ENCODE measurements at places on chromosomes 3 and 15. TPM values are rescaled to one million over a fixed set of nuclear protein-coding genes. Genes with fewer than 3 reads are reported as not detected.

Gene GRAMD2A
- 0.49 TPM for total RNA-seq

Gene FSTL1
- 55.1 TPM for total RNA-seq

Gene NOX5
- not detected for total RNA-seq

Gene IQCB1
- total RNA-seq: 17.0 TPM

Gene COL8A1
- total RNA-seq: 3.4 TPM

Gene ECT2
- total RNA-seq: 9.3 TPM

Gene SQOR
- total RNA-seq: 2.0 TPM

Gene A4GNT
- total RNA-seq: not detected

Gene GOLGA8T
- total RNA-seq: 0.49 TPM

Gene FBXW12
- total RNA-seq: 1.5 TPM

Gene CMC1
- total RNA-seq: 5.2 TPM

Gene SLC51B
- total RNA-seq: not detected

Gene ACOX2
- 0.98 TPM for total RNA-seq

Gene SOX14
- total RNA-seq: not detected

Gene SHF
- 46.7 TPM for total RNA-seq

Gene TJP1
- 60.0 TPM for total RNA-seq

Gene DOCK3
- 49.9 TPM for total RNA-seq

Gene CHST14
- total RNA-seq: 2.0 TPM

Gene TTLL13
- total RNA-seq: under 0.01 TPM

Gene CHRM5
- 1.2 TPM for total RNA-seq

Gene DISP2
- total RNA-seq: 20.9 TPM

Gene CYP8B1
- not detected for total RNA-seq

Gene ECE2
- 2.7 TPM for total RNA-seq

Gene CCR2
- total RNA-seq: 0.25 TPM

Gene C3orf22
- total RNA-seq: not detected
